Stimulated activated CD8-positive, alpha-beta memory T cell treated with anti-CD3 and anti-CD28 coated beads, Interleukin-4, amount 100 ng/mL, for 4 hours (primary cell): ENCODE measurements at places on chromosomes 16 and 17.

DNA sequence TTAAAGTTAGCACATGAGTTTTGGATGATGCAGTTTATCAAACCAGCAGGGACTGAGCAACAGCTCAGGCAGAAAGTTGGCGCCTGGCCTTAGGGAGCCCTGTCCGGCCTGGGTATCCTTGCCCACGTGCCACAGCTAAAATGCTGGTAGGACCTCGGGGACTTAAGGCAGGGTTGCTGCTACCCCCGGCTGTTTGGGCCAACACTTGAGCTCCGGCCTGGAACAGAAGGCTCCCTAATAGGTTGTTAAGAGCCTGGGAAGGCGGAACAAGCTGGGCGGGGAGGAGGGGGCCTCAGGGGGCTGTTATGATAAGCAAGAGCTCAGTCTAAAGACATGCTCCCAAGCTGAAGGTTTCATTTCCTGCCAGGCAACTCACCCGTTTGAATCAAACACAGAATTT lies 39.7 kb downstream of the CUEDC1 start:
- no peak for DNase-seq

- no peak for DNase-seq
Observed at GRCh38 chr17:50311112-50311460, 34.8 kb upstream of the XYLT2 start.

GRCh38 chr16:73852561-73852960 lies 444.1 kb upstream of the PSMD7 start:
- DNase-seq = no peak

DNA sequence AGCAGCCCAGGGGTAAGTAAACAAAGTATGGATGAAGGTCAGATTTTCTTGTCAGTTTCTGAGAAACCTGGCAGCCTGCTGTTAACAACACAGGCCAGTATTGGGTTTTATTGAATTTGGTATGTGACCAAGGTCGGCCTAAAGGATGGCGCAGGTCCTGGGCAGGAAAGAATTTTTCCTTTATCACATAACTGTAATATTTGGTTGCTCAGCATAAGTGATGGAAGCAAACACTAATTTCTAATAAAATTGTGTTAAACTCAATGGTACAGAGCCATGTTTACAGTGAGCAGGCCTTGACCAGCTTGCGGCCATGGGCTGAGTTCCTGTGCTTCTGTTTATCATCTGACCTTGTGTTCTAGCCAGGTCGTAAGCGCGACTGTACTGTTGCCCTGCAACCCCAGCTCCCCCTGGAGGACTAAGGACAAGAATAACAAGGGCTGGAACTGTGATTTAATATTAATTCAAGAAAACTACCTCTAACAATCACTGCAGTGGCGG lies 10.5 kb downstream of the POLDIP2 start:
- no peak for DNase-seq

DNA sequence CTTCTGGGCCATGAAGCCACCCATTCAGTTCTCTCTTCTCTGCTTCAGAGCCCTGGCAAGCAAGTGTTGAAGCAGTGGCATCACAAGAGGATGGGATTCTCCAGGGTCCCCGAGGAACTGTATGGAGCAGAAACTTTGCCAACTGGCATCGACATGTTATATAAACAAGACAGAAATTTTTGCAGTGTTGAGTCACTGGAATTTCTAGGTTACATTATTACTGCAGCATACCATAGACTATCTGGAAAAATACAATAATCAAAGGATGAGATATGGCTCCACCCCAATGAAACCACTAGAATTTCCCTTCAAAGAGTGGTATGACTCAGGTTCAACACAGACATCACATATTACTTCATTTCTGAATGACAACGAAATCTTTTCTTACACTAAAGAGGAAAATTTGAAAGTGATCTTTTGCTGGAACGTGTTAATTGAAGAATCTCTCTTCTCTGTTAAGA lies 343.0 kb upstream of the DYNLRB2 start:
- DNase-seq = no peak

- no peak for DNase-seq
Observed at GRCh38 chr16:14205666-14206065, 134.5 kb downstream of the MRTFB start.

GRCh38 chr17:4858882-4859260 lies 25.7 kb downstream of the MINK1 start:
- no peak for DNase-seq

- no peak for DNase-seq
Observed at GRCh38 chr17:45435481-45435880, 2.8 kb upstream of the ARHGAP27 start.

GRCh38 chr16:24514096-24514495 lies 25.3 kb upstream of the RBBP6 start:
- no peak for DNase-seq

- DNase-seq = no peak
Observed at GRCh38 chr17:5425826-5426225, 5.8 kb downstream of the RPAIN start.

DNA sequence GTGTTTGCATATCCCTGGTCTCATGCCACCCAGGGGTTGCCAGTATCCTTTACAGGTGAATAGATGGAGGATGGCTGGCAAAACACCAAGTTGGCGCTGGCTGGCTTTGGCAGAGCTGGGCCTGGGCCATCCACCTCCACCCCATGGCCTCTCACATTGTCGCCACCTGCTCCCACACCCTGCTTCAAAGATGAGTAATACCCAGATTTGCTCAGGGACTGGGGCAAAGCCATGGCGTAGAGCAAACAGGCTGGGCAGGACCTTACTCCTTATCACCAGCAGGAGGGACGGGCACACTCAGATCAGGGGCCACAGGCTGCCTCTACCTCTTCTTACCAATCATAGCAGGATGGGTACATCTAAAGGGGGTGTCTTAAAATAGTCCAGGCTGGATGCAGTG lies 24.3 kb downstream of the PLA2G10 start:
- no peak for DNase-seq

DNA sequence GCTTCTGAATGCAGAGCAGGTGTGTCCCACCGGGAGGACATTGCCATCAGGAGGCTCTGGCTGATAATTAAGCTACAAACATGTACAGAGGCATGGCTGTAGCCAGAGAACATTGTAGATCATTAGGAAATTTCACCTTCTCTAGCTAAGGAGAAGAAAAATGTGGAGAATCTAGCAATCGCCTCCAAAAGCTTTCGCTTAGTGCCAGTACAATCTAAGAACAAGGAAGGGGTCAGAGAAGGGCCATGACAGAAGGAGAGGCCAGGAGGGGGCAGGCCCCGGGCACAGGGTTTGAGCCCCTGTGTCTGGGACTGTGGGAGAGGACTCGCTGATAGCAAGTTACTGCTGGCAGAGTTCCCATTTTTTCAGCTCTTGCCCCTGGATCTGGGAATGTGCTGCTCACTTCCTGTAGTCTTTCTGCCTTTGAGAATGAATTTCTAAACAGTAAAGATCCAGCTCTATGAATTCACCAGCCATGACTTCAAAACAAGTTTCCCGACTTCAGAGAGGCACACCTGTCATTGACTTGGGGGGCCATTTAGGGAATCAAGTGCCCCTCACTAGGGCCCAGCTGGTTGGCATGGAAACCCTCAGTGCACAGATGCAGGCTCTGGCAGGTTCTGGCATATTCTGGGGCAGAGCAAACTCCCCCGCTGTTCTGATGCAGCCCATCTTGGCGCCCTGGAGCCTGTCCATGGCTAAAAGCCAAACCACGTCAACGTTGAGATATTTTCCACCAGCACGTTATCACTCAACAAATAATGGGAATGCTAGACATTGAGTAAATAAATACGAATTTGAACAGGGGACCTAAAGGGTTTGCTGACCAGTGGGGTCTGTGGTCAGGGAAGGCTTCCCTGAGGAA lies 59.5 kb upstream of the CACNG4 start:
- DNase-seq = no peak

DNA sequence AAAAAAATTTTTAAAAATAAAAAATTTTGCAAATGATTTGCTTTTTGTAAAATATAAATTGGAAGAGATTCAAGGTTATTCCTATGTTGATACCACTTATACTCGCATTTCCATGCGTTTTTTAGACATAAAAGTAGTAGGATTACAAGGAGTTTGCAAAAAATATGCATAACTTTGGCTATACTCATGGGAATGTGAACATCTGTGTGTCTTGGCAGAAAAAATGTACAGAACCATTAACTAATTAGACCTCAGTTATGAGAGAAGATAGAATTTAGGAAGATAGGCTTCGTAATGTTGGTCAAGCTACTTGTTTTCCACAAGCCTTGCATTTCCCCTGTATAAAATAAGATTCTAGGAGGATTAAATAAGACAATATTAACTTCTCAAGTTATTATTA lies 61.1 kb upstream of the VPS4A start:
- no peak for DNase-seq

- DNase-seq = peak; percentile 93
Observed at GRCh38 chr16:28822520-28823290, at the start of gene ATXN2L. Gene ATXN2L (plus strand): TSS chr16:28822999. CDS start chr16:28823260, 261 bp downstream.
